Urinary bladder (tissue), 4 donors: ENCODE measurements at places on chromosomes 1 and 21.

DNA sequence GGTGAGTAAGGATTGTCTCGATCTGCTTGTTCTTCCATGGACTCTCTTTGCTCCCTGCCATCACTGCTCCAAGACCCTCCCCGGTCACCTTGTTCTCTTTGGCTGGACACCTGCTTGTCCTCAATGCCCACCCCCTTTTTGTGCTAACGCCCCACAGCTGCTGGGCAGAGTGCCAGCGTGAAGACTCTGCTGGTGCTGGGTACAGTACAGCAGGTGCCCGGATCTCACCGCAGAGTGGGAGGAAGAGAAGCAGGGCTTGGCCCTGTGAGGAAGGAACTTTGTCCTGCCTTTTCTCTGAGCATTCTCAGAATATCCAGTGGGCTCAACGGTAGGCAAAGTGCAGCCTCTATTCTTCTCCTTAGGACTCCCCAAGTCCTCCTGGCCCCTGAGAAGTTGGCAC, 90.1 kb downstream of the PLXNA2 start:
- DNase-seq: no peak

DNA sequence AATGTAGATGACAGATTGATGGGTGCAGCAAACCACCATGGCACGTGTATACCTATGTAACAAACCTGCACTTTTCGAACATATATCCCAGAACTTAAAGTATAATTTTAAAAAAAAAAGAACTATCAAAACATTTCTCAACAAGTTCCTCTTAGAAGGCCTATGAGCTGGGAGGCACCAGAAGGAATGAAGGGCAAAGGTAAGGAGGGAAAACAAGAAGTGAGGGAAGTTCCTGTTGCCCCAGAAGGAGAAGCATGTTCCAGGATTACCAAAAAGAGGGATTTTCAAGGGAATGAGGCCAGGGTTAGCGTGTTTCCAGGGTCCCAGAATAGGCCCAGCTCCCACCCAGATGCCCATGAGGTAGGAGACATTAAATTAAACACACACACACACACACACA, 361.0 kb downstream of the SETD4 start:
- no peak for DNase-seq

DNA sequence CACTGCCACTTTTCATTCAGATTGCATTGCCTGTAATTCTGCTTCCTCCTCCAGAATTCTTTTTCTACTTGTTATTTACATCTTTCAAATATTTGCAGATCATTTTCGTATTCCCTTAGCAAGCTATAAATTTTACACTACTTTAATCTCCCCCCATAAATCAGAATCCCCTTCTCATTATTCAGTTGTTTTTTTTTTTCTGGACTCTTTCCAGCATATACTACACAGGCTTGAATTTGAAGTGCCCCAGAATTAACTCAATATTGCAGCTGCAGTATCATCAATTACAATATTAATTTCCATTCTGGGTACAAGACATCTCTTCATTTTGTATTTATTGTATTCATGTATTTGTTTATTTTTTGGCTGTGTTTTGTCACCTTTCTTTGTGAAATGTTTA, 1494.3 kb downstream of the AMY1C start:
- DNase-seq: no peak

DNA sequence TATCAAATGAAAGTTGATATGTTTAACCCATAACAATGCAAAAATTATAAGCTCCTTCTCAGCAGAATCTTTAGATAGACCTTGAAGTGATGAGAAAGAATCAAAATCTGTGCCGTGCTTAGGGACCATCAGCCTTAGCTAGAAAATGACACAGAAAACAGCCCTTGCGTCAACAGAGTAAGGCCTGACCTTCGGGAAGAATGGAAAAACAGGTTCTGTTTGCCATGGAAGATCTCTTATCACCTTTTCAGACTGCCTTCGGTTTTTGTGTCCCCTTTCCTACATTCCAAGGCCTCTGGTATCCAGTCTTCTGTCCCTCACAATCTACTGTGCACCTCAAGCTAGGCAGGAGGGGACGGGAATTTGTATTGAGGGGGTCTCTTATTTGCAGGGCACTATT, 37.6 kb upstream of the DPT start:
- DNase-seq: no peak

DNA sequence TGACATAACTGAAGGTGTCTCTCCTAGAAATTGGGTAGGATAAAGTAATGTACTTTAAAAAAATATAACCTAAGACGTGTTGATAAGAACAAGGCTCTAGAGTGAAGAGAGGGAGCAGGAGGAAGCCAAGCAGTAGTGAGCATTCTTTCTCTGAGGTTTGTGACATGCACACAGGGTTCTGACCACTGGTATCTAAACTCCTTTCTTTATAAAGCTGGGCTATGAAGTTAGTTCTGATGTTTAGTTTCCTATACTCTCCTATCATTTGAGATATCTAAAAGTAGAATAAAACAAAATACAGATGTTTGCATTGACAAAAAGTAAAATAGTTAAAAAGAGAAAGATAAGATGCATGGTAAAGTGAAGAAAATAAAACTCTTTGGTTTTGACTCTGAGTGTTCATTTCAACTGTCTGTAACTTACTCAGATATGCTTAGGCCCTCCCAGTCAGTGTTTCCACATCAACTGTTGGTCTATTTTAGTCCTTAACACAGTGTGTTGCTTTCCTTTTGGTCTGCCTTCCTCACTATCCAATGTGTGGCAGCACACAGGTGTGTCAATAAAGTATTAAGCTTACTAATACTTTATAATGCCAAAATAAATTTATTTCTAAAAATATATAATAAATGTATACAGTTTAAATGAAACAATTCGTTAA, 543.5 kb downstream of the PTPRC start:
- DNase-seq: no peak

DNA sequence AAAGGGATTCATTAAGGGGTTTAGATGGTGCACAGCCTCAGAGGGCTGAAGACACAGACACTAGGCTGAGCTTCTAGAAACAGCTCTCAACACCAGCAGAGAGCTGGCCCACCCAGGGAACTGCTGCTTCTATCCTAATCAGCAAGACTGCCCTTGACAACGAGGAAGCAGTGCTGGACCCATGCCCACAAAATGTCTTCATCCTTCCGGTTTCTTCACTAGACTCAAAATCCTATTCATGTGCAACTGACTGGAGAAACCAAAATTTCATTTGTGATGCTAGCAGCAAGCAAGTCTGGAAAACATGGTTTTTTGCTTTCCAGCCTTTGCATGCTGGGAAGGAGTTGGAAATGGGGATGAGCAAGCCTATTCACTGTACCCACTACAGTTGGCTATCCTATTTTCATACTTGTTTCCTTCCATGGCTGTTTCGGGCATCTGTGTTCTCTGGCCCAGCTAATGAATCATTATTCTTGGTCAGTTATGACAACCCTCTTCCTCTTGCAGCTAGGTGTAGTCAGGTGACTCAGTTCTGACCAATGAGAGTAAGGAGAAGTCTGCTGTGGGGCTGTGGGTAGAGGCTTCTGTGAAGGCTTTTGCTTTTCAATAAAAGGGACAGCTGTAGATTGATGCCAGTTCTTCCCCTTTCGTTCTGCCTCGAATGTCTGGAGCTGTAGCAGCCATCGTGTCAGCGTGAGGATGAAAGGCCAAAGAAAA, 14.6 kb upstream of the TMEM61 start:
- peak; percentile 39 for DNase-seq

DNA sequence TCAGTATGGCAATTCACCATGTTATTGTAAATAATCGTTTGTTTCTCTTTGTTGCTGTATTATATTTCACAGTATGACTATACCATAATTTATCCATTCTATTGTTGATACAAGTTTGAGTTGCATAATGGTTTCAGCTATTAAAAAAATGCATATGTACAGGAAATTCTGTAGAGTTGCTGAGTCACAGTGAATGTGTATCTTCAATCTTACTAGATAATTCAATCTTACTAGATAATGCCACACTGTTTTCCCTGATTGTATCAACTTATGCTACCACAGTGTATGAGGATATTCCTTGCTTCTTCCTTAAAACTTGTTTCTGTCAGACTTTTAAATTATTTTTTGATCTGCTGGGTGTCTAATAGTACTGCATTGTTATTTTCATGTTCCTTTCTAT, 3.5 kb upstream of the COA6 start:
- DNase-seq: no peak

- DNase-seq: no peak
Measured at GRCh38 chr1:53616927-53617326, 122.0 kb downstream of the GLIS1 start.
